NCI-H1417 treated with DMSO at 0.1 percent for 48 hours (cell line): ENCODE measurements at places on chromosomes 12 and 14.

DNA sequence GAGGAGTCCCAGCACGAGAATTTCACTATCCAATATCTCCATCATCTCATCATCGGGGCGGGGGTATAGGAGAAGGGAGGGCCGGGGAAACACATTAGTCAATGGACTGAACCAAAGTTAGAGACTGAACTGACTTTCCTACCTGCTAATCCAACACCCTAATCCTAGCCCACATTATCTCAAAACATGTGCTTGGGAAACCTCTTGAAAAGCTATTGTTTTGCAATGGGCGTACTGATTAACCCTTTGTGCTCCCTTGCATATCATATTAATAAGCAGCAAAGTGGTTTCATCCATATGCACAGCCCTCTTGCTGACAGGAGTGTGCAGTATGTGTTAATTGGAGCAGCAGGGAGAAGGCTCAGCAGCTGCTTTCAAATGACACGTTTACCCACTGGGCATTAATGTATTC is 125.7 kb upstream of the GRIP1 start:
- DNase-seq: peak; percentile 96

GRCh38 chr12:43151441-43151981 is 400.5 kb downstream of the ADAMTS20 start:
- no peak for DNase-seq

GRCh38 chr14:92748259-92749016 is at the start of gene LGMN:
Gene LGMN, minus strand, starts transcription at chr14:92748627. Its CDS starts 15,841 bp downstream, at chr14:92732786.
- peak; percentile 65 for DNase-seq

- DNase-seq: no peak
These were observed 30.5 kb downstream of the CEP83 start for GRCh38 chr12:94429191-94429590.

DNA sequence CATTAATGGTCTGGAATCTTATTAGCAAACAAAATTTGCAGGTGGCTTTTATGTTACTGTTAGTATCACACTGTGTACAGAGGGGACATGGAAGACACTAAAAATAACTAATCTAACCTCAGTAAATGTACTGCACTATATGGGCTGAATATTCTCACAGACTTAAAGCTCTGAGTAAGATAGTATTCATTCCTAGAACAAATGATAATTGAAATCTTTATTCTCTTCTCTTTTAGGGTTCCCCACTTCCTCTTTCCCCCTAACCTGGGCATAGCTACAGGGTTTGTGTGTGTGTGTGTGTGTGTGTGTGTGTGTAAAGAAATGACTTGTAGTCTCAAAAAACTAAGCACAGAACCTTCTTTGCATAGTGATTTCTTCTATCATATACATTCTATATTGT is 21.4 kb upstream of the HECTD1 start:
- no peak for DNase-seq

DNA sequence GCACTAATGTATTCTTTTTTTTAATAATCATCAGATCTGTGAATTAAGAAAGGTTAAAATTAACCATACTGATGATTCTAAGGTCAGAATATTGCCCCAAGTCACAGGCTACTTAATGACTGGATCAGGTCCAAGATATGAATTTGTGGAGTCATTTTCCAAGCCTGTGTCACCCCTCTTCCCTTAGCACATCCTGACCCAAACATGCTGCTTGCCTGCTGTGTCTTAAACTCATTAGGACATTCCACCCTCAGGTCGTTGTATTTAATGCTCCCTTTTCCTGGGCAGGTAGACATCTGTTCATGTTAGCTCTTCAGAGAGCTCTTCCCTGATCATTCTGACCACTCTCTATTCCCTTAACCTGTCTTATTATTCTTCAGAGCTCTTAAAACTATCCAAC is 463.5 kb upstream of the PDE3A start:
- no peak for DNase-seq

GRCh38 chr12:75854681-75855309 is 176.8 kb downstream of the PHLDA1 start:
- DNase-seq: no peak

GRCh38 chr12:83153177-83153576 is 466.5 kb downstream of the TMTC2 start:
- DNase-seq: no peak

DNA sequence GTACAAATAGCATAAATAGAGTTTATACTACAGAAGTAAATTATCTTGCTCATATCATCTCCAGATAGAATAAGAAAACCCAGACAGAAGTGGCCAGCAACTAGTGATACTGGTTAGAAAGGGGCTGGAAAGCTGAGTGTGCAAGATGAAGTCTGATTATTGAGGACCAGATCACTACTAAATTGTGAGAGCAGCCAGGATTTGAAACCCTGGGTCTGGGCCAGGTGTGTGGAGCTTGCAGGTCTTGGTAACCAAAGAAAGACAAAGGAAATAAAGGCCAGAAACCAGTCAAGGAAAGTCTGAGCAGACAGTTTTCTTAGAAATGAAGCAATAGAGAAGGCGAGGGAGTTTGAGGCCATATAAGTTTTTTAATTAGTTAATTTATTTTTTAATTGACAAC is 611.8 kb downstream of the ETNK1 start:
- DNase-seq: no peak
